Head of caudate nucleus (tissue), 42 donors: ENCODE measurements at places on chromosomes 11 and 22.

DNA sequence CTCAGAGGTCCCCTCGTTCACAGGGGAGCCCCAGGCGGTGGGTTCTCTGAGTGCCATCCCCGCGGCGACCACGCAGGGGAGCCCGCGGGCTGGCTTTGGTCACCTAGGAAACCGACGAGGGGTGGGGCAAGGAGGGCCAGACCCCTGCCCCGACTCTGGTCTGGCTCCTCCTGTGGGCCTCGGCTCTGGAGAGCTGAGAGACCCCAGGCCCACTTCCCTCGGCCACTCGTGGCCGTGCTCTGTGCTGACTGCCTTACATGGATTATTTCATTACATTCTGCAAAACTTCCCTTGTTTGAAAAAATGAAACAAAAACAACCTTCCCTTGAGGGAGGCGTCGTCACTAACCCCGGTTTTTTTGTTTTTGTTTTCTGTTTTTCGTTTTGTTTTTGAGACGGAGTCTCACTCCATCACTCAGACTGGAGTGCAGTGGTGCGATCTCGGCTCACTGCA is 15.1 kb upstream of the CYTH4 start:
- DNase-seq, result peak; percentile 55

DNA sequence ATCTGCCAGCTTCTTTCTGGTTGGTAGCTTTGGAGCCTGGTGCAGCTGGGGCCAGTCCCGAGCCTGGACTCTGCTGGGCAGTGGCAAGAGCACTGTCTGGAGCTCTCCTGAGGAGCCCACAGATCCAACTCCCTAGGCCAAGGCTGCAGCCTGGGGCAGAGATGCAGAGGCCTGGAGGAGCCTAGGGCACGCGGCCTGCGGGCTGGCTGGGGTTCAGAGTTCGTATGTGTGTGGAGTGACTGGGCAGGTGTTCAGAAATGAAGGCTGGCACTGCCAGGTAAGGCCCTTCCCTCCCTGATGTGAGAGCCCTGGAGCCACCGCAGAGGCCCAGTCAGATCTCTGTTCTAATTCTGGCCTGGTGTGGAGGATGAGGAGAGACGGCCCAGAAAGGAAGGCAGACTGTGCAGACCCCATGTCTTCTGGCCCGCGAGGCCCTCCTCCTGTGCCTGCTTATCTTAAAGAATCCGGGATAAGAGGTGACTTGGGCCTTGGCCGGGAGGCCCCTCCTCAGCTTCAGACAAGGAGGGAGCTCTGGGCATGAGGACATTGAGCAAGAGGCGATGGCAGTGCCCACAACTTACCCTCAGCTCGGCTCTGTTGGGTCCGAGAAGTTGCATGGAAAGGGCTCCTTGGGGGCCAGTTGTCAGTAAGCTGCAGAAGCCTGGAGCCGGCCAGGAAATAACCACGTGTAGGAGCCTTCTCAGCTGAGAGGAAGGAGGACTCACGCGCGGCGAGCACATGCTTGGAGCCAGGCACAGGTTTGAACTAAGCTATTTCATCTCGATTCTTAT is 62.2 kb upstream of the B3GAT1 start:
- no peak for DNase-seq

GRCh38 chr22:22555596-22555995 is 3.5 kb downstream of the PRAME start:
- DNase-seq, result no peak

DNA sequence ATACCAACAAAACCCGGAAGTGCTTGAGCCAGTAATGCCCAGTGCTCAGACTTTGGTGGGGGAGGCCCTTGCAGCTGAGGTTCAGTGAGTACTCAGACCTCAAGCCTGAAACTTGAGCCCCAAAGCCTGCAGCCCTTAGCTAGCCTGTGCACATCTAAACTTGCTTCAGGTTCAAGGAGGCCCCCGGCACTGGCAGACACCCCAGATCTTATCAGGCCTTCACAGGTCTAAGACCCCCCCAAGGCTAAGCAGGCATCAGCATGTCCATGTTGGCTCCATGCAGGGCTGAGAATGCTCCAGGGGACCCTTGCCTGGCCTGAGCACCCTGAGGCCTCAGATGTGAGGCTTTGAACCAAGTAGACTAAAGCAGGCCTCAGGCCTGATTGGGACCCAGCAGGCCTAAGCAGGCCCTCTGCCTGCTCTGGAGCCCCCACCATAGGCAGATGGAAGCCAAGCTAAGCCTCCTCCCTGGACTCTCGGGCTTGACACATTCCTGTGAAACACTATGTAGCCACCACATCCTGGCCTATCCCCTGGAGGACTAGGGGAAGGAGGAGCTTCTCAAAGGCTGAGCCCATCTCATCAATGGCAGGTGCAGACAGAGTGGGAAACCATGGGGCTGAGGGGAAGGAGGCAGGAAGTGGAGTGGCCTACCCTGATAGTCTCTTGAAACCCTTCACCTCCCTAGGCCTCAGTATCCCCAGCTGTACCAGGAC is 1.2 kb upstream of the CASTOR1 start:
- DNase-seq, result no peak

- no peak for DNase-seq
Measured at GRCh38 chr22:48396785-48397530, 1430.7 kb downstream of the BRD1 start.
